T-cell (primary cell): ENCODE measurements at places on chromosomes 3 and 15.

DNA sequence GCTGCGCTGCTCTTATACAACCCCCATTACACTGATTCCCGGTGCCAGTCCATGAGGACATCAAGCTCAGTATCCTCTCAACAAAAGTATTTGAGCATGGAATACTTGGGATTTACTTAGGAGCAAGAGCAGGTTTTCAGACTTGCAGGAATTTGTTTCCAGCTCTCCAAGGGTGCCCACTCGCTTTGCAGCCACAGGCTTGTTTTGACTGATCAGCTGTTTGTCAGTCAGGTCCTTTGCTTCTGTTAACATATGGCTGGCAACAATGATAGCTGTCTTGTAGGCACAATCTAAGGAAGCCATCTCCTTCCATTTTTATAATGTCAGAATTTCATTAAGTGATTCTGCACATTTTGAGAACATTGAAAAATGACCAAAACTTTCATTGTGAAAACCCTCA is 38.2 kb upstream of the MCF2L2 start:
- no peaks in the 10 kb centered on the region for H3K27me3 ChIP-seq
- no peak for DNase-seq
- H3K36me3 ChIP-seq, result no peaks in the 10 kb centered on the region
- H3K4me1 ChIP-seq, result no peaks in the 10 kb centered on the region

GRCh38 chr3:126342991-126343648 is 14.1 kb downstream of the KLF15 start:
- no peak for DNase-seq
- no peaks in the 10 kb centered on the region for H3K4me1 ChIP-seq
- no peaks in the 10 kb centered on the region for H3K36me3 ChIP-seq

DNA sequence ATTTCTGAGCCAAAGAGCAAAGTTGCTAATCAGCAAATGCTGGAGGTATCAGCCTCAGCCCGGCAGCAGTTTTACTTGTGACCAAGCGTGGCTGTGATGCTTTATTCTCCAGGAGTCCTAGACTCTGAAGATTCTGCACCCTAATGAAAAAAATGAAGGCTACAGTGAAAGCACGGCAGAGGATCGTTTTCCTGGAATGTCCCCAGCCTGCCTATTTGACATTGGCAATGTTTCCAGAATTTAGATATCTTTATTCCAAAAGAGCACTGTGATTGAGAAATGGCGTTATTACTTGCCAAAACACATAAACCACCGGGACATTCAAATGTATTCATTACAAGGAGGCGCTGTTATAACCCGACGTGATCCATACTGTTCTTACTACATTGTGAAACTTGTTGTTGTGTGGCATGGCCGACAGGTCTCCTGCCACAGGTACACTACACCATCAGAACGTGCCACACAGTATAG is 263.8 kb downstream of the SLCO3A1 start:
- no peaks in the 10 kb centered on the region for H3K4me1 ChIP-seq
- no peak for DNase-seq
- H3K4me3 ChIP-seq, result no peak overlapping the region
- no peaks in the 10 kb centered on the region for H3K27me3 ChIP-seq
- H3K36me3 ChIP-seq, result no peaks in the 10 kb centered on the region

GRCh38 chr15:60840703-60841411 is 361.9 kb upstream of the ICE2 start:
- no peaks in the 10 kb centered on the region for H3K27me3 ChIP-seq
- peak; percentile 31 for DNase-seq
- peak overlapping the region; percentile 51 for H3K4me3 ChIP-seq
- H3K4me1 ChIP-seq, result peaks cover 60% of the 10 kb centered on the region
